LoVo (cell line): ENCODE measurements at places on chromosomes 6 and 20.
A peak's percentile ranks its signal among the peaks of the same experiment; 100 is the strongest.

DNA sequence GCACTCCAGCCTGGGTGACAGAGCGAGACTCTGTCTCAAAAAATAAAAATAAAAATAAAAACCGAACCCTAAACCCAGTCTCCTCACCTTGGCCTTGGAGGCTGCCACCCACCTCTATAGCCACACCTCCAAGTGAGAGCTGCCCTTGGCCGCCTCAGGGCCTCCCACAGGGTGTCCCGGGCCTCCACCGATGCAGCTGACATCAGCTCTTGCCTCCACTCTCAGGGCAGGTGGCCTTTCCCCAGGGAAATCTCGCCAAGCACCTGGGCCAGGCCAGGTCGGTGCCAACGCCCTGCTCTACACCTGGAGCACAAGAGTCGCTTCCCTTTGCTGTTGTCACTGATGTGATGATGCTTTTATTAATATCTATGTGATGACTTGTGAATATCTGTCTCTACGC lies 8.9 kb upstream of the MYL9 start:
- no peak for DNase-seq

- DNase-seq: no peak
Measured at GRCh38 chr6:4192173-4192572, 56.8 kb upstream of the ECI2 start.

GRCh38 chr20:32521780-32522525 lies 63.2 kb downstream of the NOL4L start:
- DNase-seq: peak; percentile 55

DNA sequence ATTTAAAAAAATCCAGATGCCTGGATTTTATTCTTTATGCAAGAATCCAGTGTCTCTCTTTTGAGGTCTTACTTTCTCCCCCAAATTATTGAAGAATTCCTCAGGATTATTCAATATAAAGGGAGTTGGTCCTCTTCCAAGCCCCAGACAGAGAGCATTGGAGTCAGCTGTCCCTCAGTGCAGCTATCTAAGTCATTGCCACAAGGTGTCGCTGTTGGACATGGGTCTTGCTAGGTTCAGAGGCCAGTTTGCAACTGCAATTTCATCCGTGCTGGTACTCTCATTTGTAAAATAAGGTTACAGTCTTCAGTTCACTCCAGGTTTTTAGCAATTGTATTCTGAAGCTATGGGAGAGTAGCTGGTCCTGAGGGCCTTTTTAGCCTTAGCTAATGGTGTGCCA lies 27.8 kb downstream of the CCN2 start:
- DNase-seq: peak; percentile 63

DNA sequence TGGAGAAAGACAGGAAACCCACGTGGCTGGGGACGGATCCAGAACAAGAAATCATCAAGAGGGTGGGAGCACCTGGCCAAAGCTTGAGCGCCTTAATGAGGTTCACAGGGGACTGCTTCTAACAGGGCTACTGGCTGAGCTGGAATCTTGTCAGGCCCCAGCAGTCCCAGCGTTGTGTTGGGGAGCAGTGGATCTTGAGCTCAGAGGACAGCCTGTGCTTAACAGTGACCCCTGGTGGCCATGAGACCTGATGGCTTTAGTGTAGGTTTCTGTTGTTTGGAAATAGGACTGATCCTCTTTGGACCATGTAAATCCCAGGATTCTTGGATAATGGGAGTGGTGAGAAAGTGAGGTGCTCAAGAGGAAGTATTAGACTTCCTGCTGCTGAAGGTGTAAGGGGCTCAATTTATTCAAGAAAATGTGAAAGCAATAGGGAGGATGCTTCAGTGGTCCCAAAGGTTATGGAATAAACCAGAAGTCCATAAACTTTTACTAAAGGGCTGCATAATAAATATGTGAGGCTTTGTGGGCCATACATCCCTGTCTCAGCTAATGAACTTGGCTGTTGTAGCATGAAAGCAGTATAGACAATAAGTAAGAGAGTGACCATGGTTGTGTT lies 216.2 kb downstream of the NFATC2 start:
- peak; percentile 70 for DNase-seq

GRCh38 chr6:51675922-51676275 lies 411.5 kb downstream of the PKHD1 start:
- DNase-seq: no peak

DNA sequence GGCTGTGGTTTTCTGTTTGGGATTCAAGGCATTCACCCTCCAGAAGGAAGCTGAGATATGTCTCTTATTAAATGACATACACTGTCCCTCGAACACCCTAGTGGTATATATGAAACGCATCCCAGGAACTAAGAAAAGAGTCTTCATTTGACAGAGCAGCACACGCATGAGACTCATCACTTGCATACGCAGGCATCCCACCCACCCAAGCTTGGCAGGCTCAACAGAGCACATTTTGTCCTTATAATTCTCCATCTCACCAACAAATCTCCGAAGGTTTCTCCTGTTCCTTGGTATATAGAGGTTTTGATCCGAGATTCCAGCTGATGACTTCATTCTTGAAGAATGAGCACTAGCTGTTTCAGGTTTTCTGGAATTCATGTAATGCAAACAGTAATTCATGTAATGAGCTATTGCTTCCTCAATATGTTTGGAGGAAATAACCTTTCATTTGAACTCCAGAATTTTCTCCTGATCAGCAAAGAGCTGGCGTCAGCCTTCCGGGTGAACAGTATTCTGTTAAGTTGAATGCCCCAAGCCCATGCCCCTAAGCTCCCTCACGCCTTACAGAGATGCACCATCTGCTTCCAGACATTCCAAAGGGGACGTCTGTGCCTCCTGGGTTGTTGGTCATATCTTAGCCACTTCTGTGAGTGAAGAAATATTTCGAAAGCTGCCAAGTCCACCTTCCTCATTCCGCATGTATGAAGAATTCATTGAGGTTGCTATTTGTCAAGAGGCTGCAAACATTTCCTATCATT lies 66.0 kb upstream of the CDH4 start:
- peak; percentile 37 for DNase-seq

DNA sequence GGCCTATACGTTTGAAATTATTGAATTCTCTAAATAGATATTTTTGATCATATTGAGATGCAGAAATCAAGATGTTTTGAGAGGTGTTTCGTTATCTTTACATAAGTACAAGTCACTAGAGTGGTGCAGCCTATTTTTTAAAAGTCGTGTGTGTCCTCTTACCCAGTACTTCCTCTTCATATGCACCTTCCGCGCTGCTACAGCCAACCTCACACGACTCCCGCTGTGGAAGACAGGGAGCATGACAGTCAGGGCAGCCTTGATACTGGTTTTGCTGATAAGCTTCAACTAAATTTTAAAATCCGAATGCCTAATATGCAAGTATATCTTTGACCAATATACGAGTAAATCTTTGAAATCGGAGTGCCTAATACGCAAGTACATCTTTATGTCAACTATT lies 16.3 kb downstream of the ROS1 start:
- no peak for DNase-seq

DNA sequence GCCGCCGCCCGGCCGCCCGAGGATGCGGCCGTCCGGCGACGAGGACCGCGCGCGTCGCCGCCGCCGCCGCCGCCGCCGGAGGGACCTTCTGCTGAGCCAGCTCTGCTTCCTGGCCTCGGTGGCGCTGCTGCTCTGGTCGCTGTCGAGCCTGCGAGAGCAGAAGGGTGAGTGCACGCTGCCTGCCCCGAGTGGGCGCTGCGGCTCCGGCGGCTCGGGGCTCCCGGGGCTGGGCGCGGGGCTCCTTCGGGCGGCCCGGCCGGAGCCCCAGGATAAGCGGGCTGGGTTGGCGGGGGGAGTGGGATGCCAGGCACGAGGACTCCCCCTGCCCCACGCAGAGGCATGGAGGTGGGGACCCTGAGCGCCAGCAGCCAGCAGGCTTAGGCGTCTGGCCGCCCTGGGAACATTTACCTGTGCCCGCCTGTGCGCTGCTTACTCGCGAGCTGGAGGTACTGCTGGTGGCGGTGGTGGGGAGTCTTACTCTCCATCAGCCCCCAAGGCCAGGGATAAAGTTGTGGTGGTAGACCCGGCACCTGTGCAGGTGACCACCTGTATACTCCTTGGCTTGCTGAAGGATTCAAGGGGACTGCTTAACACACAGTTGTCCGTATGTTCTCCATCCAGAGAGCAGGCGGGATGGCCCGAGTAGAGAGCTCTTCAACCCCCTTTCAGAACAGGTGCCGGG lies 520 bp downstream of the SLC24A3 start:
- no peak for DNase-seq

DNA sequence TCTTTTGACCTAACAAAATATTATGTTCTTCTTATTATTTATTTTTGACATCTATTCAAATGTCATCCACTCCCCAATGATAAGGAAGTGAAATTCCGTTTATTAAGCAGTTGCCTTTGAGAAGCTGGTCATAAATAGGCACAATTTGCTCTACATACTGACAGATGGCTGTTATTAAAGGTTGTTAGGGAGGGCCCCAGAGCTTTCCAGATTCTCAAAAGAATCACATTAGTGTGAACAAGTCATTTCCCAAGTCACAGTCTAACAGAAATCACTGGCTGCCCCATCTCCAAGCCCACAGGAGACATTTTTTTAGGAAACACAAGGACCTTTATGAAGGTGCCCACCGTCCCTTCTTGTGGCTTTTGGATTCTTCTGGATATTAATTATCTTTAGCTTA lies 172.4 kb downstream of the MEI4 start:
- DNase-seq: no peak
